NCI-H187 (cell line): ENCODE measurements at places on chromosomes 2 and 18.
A peak's percentile ranks its signal among the peaks of the same experiment; 100 is the strongest.

GRCh38 chr2:10237392-10238321 is 65.0 kb upstream of the HPCAL1 start:
- no peak for DNase-seq

DNA sequence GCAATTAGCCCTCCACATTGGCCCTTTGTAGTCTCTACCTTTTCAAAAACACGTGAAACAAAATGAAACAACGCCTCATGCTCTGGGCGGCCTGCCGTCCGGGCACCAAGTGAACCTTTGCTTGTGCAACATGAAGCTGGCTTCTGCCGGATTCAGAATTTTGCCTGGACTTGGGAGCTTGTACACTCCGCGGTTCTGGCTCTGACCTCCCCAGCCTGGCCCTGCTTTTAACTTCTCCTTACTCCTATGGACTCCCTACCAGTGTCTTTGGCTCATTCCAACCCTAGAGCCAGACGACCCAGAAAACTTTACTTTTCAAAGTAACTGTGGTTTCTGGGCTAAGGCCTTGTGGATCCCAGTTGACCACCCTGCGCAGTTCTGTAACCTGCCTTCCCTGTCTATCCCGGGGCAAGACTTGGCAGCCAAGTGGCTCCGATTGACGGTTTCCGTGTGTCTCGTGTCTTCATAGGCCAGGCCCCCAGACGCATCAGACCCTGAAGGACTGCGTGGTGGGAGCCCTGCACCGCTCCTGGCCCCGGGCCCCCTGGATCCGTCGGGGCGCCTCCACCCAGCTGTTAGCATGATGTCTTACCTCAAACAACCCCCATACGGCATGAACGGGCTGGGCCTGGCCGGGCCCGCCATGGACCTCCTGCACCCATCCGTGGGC is 1.9 kb downstream of the OTX1 start:
- no peak for DNase-seq

DNA sequence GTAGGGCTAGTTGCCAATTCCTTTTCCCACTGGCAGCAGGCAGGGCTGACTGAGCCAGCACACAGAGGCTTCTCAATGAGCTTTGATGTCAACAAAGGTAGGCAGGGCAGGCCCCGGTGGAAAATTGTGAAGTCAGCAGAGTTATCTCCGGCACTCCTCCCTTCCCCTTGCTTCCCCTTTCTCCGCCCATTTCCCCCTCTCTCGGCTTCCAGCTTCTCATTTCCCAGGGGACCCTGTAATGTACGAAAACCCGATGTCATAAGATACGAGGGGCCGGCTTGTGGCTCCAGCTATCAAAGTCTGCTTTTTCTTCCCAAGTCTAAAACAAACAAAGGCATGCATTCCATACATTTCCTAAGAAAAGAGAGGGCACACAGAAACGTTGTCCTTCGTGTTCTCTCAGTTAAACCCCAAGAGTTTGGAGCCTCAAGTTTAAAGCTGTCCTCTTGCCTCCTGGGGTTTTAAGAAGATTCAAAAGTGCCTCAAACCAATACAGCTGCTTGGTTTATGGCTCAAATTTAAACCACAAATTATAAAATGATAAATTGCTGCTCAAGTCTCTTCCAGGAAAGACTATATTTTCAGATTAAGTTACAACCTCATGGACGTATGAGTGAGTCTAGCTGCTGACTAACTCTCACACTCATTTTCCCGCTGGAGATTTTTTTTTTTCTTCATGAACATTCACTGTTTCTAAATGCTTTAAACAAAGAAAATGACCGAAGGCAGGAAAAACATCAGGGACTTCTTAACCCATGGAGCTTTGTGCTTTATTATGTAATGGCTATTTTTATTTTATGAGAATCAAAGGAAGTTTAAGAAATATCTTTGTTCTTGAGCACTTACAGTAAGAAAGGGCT is 27.2 kb upstream of the EML4 start:
- DNase-seq = peak; percentile 65

DNA sequence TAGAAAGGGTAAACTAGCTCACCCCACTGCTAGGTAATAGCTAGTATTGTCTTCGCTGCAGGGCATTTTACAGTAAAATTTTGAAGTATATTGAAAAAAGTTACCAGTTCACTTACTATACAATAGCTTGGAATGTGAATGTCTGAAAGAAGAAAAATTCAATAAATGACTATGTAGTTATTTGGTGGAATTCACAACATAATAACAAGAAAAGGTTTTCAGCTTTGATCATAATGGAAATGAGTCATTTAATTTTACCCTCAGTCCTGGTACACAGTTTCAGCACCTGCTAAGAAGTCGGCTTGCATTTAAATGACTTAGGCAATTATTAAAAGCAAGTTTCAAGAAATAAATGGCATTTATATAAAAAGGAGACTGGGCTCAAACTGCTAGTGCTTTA is 90.4 kb downstream of the NUP35 start:
- no peak for DNase-seq

GRCh38 chr2:237698358-237698694 is 70.9 kb downstream of the LRRFIP1 start:
- no peak for DNase-seq

- DNase-seq = peak; percentile 40
These were observed 66.8 kb downstream of the HNRNPLL start for GRCh38 chr2:38535744-38536506.

- peak; percentile 15 for DNase-seq
These were observed 25.2 kb upstream of the LCLAT1 start for GRCh38 chr2:30421604-30422443.

DNA sequence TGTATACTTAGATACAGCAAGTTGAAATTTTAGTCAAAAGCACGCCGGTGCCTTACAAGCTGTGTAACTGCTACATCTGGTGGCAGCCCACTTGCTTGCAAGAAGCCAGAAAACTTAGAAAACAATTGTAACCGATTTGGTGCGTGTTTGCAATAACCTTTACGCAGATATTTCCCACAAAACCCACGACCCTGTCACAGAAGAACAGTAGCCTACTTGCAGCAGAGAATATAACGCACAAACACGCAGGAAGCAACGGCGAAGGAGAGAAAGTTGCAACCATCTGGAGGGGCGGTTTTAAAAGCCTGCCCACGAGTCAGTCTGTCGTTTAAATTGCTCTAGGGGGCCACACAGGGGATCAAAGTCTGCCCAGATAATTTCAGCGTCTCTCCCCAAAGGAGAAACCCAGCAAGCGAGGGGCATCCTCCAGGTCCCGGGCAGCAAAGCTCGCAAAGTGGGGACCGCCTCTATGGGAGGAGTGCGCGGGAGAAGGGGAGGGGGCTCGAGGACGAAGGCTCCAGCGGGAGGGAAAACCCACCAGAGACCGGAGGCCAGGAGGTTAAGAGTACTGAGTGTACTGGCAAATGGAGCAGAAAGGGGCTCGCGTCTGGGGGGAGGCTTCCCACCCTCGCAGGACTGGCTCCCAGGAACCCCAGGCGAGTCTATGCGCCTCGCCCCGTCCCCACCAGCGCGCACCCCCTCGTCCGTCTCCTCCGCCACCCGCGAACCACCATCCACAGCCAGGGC is 1.1 kb downstream of the TLK1 start:
- DNase-seq = no peak

GRCh38 chr2:233165543-233165894 is 86.0 kb upstream of the ATG16L1 start:
- DNase-seq = no peak

DNA sequence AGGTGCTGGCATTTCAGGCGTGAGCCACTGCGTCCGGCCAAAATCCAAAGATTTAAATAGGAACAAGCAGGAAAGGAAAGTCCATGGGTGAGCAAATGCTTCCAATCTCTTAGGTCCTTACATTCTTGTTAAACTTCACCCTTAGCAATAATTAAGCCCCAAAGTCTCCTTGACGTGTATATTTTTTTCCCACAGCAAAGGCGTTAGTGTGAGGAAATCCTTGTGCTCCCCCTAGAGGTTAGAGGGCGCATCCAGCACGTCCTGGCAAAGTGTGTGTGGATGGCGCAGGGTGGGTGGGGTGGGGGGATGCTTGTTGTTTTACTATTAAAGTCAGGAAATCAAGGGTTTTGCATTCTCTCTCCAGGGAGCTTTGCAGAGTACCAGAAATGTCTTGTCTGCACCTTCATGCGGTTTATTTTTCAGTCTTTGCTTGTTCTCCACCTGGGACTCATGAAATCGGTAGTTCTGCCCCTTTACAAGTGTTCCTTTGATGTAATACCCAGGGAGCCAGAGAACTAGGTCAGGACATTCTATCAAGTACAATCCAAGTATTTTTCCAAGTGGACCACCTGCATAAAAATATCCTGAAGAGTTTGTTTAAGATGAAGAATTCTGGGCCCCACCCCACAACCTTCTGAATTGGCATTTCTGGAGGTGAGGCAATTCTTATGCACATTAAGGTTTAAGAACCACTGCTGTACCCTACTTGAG is 22.2 kb upstream of the ITSN2 start:
- DNase-seq = peak; percentile 44

DNA sequence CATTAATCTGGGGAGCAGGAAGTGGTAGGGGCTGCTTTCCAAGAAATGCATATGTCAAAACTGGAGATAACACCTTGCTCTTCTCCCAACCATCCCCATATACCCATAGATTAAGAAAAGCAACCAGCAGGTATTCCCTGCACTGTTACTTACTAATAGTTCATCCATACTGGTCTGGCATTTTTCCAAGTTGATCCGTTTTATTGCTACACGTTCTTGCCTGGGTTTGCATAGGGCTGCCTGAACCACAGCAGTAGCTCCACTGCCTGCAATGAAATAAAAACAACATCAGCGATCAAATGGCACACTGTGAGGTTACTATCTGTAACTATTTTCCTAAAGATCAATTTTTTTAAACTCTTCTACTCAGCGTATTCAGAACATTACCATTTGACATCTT is 65.6 kb downstream of the STK39 start:
- DNase-seq = no peak

GRCh38 chr18:50143886-50144285 is 51.1 kb downstream of the MYO5B start:
- DNase-seq = no peak

DNA sequence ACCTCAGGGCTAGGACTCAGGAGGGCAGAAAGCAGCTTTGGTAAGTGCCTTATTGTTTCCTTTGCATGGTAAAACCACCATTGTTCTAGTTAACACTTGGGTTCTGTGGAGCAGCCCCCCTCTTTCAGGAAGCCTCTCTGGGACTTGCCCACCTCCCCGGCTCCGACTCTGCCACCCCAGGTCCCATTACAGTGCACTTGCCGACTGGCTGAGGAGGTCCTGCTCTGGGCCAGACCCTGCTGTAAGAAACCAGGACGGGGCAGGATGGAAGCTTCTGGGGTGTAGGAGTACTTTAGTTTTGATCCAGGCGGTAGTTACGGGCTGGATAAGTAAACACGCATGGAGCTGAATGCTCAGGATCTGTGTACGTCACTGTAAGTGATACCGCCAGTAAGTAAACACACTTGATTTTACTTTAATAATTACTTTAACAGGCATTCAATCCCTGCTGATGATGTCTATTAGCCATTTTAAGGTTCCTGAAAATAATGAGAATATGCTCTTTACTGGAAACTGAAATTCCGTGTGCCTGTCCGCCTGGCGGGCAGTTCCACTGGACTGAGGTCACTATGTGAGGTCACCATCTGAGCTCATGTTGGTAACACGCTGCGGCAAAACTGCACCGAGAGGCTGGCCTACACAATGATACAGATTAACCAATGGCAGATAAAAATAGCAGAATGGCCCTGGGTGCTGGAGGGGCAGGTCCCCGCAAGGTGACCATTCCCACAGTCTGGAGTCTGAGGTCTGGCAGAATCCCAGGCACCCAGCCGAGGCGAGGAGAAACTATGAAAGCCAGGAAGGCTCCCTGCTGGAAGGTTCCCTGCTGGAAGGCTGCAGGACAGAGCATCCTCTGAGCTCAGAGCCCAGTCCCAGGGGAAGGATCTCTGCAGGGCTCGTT is 25.2 kb downstream of the HS1BP3 start:
- DNase-seq = no peak

DNA sequence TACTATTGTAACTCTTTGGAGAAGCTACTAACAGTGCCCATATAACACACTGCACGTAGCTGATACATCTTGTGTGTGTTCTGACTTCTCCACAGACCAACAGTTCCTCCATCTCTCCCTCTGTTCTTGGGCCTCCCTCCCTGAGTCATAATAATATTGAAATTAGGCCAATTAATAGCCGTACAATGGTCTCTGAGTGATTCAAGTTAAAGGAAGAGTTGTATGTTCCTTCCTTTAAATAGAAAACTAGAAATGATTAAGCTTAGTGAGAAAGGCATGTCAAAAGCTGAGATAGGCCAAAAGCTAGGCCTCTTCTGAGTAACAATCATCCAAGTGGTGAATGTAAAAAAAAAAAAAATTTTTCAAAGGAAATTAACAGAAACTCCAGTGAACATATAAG is 828.4 kb upstream of the CHAC2 start:
- no peak for DNase-seq

- no peak for DNase-seq
These were observed 36.0 kb downstream of the HAUS1 start for GRCh38 chr18:46140173-46140572.

GRCh38 chr2:173941567-173941966 is 23.6 kb downstream of the SP3 start:
- no peak for DNase-seq

- DNase-seq = no peak
These were observed 69.3 kb downstream of the MRO start for GRCh38 chr18:50750546-50750945.

DNA sequence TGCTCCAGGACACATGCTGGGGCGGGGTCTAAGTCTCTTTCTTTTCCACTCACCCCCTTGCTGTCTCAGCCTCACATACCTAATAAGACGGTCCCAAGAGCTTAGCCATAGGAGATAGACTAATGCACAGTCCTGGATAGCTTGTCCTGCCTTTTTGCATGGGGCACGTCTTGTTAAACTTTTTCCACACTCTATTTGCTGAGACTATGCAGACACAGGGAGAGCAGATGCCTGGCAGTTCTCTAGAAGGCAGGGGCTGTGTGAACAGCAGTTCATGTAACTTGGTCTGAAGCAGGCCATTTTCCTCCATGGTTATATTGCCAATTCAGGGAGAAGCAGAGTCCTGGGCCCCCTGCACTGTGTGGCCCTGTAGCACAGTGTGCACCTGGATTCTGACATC is 142.1 kb downstream of the SEPTIN10 start:
- DNase-seq = no peak

GRCh38 chr2:145412155-145412554 is 892.2 kb upstream of the ZEB2 start:
- no peak for DNase-seq

- no peak for DNase-seq
These were observed 370.4 kb downstream of the CLIP4 start for GRCh38 chr2:29485631-29486030.

DNA sequence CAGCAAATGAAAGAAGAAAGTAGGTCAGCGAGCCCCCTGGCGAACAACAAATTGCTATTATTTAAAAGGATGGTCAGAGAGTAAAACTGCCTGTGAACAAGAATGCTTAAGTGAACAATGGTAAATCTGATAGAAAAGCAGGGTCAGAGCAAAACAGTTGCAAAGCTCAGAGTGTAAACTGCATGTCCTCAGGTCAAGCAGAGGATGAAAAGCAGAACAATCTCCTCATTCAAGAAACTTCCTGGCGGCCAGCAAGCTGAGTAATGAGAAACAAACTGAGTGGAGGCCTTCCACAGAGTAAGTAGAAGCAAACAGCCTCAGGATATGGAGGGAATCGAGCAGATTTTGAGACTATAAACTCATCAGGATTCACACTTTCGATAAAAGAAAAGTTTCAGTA is 117.9 kb downstream of the PPP1R1C start:
- no peak for DNase-seq

GRCh38 chr2:120381192-120381591 is 35.3 kb downstream of the INHBB start:
- no peak for DNase-seq
